A549 treated with AZD2906 at 1 μM for 4 hours (cell line): ENCODE measurements at places on chromosomes 16 and 17. TPM values are rescaled to one million over a fixed set of nuclear protein-coding genes. Genes with fewer than 3 reads are reported as not detected.

TP53 gene
- total RNA-seq = 42.0 to 45.0 TPM (median 44.1 TPM) in 5 replicates

KRT27 gene
- not detected in 5 replicates for total RNA-seq

PNMT gene
- 0.10 to 0.68 TPM (median 0.63 TPM) in 5 replicates for total RNA-seq

MSI2 gene
- total RNA-seq = 42.7 to 49.4 TPM (median 46.8 TPM) in 5 replicates

PRSS8 gene
- total RNA-seq = 1.2 to 1.8 TPM (median 1.4 TPM) in 5 replicates

HID1 gene
- total RNA-seq = 13.2 to 20.3 TPM (median 19.5 TPM) in 5 replicates

CRYM gene
- 1.6 to 2.4 TPM (median 1.8 TPM) in 5 replicates for total RNA-seq

CCL4 gene
- total RNA-seq = 0.09 TPM in 1 of 5 replicates, not detected in the others

BAHCC1 gene
- total RNA-seq = 6.7 to 10.0 TPM (median 8.0 TPM) in 5 replicates

KRTAP16-1 gene
- total RNA-seq = not detected in 5 replicates

CCDC137 gene
- 58.3 to 69.6 TPM (median 60.1 TPM) in 5 replicates for total RNA-seq

TPPP3 gene
- 8.4 to 16.1 TPM (median 13.5 TPM) in 5 replicates for total RNA-seq
